ENCODE measurements at places on chromosomes 7 and 10. TPM values are rescaled to one million over a fixed set of nuclear protein-coding genes. Genes with fewer than 3 reads are reported as not detected.

Gene OR2A12
- not detected for total RNA-seq

Gene GJD4
- not detected for total RNA-seq

Gene GUSB
- total RNA-seq = 61.1 TPM

Gene AKR1C8
- 0.53 TPM for total RNA-seq

Gene MRPS16
- 74.2 TPM for total RNA-seq

Gene IDI2
- not detected for total RNA-seq

Gene VSTM4
- total RNA-seq = not detected

Gene CDC14C
- not detected for total RNA-seq

Gene GIMAP2
- 117 TPM for total RNA-seq

Gene AFAP1L2
- 0.96 TPM for total RNA-seq

Measured in activated naive CD4-positive, alpha-beta T cell treated with anti-CD3 and anti-CD28 coated beads, Interleukin-2, amount 10 ng/mL, durations not matched to agents 5 hours and 36 hours (primary cell).